ENCODE measurements at places on chromosomes 11 and 22.

DNA sequence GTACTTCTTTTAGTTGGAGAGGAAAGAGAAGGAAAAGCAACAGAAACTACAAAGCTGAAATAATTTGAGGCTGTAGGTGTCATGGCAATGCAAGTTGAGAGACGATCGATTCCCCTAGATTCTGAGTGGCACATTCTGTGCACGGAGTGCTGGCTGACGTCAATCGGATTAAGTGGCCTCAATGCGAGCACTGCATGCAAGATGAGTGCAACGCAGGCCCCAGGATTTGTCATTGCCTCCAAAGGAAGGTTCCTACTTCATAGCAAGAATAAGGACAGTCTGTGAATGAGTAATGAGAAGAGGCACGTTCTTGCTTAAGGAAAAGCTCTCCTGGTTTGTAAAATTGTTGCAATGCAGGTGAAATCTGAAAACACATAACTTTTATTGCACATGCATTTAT lies 892.4 kb downstream of the KCNA4 start:
- DNase-seq: no peak

- DNase-seq: no peak
Measured at GRCh38 chr11:106156290-106156937, 79.0 kb downstream of the AASDHPPT start.

DNA sequence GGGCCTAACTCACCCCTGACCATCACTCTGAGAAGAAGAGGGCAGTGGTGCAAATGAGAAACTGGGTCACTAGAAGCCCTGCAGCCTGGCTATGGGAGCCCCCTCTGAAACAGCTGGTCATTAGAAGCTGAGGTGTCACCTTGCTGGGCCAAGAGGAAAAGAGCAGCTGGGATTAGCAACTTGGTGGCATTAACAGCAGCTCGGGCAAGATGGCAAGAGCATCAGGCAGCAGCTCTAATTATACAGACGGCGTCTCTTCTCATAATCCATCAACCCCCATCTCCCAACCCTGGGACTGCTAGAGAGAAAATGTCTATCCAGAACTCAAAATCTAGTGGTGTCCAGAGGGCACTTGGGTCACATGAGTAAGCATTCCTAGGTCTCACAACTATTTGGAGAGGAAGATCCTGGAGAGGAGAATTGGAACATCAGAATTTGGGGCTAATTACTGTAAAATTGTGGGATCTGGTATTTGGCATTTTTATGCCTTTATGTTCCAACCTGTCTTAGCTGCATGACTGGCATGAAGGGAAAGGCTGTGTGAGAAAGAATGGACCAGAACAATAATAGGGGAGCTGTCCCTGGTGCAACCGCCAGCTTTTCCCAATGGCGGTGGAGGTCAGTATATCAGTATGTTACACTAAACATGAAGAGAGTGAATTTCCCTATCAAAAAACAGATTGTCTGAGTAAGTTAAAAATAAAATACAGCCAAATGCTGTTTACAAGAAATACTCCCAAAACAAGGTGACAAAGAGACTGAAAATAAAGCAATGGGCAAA lies 7.6 kb upstream of the LMO1 start:
- DNase-seq: no peak

DNA sequence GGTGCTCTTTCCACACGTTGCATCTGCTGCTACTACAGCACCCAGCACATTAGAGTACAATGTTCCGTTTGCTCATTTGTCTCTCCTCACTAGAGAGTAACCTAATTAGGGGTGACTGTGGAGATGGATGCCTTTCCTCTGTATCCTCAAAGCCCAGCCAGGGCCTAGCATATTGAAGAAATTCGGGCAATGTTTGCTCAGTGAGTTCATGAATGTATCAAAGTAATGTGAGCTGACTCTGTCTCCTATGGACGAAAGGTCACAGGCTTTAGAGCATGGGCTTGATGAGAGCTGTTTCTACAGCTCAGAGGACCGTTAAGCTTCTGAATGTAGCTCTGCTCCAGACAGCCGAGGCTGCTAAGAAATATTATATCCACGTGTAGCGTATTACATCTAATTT lies 67.5 kb downstream of the C11orf58 start:
- no peak for DNase-seq

- DNase-seq: no peak
Measured at GRCh38 chr22:48947636-48948035, 880.0 kb downstream of the BRD1 start.

DNA sequence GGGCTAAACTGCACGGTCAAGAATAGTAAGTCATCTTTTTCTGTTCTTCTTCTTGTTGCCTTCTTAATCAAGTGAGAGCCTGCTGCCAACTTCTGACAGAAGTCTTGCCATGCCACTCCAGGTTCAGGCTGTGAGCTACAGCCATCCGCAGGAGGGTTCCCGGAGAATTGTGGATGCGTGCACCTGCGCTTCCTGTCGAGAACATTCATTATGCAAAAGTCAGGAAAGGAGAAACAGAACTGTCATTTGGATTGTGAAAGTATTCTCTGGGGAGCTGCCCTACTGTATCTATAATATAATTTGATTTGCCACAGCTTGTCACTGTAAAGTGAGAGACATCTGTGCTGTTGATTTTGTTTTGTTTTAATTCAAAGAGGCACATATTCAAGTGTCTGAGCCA lies 12.3 kb downstream of the IL17RA start:
- no peak for DNase-seq

GRCh38 chr22:48320048-48320682 lies 1507.5 kb downstream of the BRD1 start:
- no peak for DNase-seq

DNA sequence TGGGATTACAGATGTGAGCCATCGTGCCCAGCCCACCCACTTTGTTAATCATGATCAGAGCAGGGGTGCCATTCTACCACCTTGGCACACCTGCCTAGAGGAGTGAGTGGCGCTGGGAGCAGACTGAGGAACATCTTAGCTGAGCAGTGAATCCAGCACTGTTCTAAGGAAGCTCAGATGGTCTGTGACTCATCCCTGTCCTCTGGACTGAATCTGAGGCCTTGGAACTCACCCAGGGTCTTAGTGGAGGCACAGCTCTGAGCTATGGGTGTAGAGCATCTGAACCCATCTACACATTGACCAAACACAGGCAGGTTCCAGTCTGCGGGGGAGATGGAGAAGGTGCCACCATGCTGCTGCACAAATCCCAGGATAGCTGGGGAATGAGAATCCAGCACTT lies 14.9 kb downstream of the PGAP2 start:
- DNase-seq: no peak

GRCh38 chr11:28584992-28585391 lies 476.8 kb downstream of the METTL15 start:
- DNase-seq: no peak

- no peak for DNase-seq
Measured at GRCh38 chr11:128905345-128906184, 14.4 kb downstream of the KCNJ5 start.

- DNase-seq: no peak
Measured at GRCh38 chr11:111541254-111542061, 938 bp downstream of the LAYN start.

DNA sequence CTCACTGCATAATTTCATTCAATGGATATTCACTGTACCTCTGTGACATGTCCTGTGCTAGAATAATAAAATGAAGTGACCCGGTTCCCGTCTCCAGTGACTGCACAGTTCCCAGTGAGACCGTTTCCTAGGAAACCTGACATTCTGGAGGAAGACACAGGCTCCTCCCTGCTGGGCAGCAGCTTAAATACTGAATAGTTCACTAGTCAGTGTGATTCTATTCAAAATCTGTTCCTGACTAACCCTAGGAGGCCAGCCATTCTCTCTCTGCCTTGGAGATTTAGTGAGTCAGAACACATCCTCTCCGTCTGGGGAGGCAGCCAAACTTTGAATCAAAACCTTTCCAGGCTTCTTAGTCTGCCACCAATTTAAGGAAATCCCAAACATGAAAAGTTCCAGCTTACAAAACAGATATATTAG lies 11.3 kb downstream of the TRIM66 start:
- no peak for DNase-seq

DNA sequence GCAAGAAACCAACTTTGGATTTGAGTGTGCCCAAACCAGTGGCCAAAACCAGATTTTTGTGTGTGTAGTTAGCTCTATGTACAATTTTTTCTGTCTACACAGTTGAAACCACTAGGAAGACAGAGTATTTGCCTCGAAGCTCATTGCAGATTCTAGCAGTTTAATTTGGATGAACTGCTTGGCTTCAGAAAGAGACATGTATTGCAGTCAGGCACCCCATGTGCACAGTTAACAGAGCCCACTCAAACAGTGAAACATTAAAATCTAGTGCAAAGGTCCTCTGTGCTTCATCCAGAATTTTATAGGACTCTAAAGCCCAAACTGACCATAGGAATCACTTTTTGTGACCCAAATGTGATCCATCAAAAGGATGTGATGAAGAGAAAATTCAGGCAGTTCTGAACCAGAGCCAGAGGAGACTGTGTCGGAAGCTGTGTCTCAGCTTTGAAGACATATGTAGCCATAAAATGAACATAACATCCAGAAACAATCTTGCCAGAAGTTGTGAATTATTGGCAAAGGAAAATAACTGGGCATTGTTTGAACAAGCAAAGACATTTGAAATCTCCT lies 82.7 kb downstream of the PANX1 start:
- no peak for DNase-seq

GRCh38 chr22:22855617-22856308 lies 31.9 kb upstream of the IGLL5 start:
- DNase-seq: peak; percentile 8

DNA sequence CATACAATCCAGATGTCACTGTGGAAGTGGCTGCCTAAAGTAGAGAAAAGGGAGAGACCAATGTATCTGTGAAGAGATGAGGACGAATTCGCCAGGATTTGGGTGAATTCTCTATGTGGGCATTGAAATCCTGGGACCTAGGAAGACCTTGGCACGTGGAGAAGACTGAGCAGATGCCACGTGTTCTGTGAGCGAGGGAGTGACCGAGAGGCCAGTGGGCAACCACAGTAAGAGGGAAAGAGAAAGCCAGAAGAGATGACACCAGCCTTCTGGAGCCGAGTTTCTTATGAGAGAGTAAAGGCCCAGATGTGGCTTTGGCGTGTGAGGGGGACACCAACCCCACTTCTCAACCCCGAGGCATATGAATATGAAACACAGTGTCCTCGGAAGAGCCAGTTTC lies 228.1 kb downstream of the BUD13 start:
- DNase-seq: no peak

DNA sequence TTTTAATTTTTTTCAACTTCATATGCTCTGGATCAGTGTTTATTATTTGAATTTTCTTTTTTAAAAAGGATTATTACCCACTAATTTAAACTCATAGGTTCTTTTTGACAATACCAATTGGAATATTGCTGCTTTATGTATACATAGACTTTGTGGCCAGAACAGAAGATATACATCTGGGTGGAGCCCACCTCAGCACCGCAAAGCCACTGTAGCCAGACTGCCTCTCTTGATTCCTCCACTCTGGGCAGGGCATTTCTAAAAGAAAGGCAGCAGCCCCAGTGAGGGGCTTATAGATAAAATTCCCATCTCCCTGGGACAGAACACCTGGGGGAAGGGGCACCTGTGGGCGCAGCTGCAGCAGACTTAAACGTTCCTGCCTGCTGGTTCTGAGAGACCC lies 10.6 kb upstream of the C11orf58 start:
- DNase-seq: no peak

- DNase-seq: no peak
Measured at GRCh38 chr11:77449784-77450183, 24.1 kb downstream of the PAK1 start.

DNA sequence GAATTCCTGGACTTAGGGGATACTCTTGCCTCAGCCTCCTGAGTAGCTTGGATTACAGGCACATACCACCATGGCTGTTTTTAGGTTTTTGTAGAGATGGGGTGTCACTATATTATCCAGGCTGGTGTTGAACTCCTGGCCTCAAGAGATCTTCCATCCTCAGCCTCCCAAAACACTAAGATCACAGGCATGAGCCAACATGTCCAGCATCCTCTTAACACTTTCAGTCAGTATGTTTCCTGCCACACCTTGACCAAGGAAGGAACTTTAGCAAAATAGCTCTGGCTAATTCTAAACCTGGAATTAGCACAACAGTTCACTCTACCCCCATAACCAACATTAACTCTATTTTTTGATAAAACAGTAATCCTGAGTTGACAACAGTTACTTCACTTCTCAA lies 27.2 kb upstream of the DNAJB7 start:
- no peak for DNase-seq

DNA sequence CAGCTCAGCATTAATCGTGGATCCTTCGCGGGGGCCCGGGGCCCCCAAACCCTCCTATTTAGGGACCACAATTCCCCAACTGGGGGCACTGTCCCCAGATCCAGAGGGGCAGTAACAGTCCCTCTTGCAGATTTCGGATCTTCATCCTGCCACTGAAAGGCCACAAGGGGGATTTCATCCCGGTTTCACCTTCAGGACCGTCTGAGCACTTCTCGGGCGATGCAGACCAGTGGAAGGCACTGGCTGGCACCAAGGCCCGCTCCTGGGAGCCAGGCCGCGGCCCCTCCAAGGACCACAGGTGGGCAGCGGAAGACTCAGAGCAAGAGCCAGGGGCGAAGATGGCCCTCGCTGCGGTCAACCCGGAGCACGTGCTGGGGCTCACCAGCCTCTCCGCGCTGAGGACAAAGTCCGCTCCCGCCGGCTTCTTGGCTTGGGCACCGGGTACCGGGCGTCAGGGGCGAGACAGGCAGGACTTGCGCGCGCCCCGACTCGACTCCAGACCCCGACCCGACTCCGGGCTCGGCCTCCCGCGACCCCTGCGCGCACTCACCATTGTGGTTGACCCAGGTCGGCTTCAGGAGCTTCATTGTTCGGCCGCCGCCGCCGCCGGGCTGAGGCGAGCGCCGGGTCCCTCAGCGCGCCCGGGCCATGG lies 517 bp downstream of the HIRA start:
- DNase-seq: no peak

DNA sequence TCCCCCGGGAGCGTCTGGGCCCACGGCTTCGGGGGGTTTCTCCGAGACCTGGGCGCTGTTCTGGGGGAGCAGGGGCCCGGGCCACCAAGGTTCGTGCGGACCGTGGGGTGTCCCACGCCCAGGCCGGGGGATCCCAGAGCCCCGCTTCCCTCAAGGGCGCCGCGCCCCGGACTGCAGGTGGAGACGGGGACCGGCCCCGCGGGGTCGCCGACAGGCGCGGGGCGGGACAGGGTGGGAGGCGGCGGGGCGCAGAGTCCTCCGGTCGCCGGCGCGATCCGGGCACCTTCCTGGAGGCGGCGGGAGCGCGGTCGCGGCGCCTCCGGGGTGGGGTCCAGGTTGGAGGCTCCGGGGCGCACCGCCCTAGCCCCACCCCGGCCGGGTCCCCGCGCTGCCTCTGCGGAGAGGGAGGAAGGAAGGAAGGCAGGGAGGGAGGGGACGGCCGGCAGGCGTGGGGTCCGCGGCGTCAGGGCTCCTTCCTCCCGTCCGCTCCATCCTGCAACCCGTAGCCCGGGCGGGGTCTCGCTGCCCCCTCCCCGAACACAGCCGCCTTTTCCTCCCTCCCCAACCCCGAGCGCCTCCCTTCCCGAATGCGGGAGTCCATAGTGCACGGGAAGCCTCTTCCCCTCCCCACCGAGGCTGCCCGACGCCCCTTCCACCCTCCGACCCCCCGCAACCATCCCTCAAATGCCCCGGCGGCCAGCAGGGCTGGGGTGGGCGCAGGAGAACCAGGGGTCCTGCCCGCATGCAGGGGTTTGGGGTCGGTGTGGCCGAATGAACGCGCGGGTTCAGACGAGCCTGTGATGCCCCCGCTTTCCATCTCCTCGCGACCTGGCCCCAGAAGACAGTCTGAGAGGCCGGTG lies 4.3 kb upstream of the ZBED4 start:
- DNase-seq: no peak

All from stimulated activated CD8-positive, alpha-beta memory T cell treated with anti-CD3 and anti-CD28 coated beads, Interleukin-4, amount 100 ng/mL, for 1 hour (primary cell).